ENCODE measurements at places on chromosomes 5 and 9.

- no peak for DNase-seq
These were observed 2.7 kb upstream of the CXXC5 start for GRCh38 chr5:139645430-139645871.

DNA sequence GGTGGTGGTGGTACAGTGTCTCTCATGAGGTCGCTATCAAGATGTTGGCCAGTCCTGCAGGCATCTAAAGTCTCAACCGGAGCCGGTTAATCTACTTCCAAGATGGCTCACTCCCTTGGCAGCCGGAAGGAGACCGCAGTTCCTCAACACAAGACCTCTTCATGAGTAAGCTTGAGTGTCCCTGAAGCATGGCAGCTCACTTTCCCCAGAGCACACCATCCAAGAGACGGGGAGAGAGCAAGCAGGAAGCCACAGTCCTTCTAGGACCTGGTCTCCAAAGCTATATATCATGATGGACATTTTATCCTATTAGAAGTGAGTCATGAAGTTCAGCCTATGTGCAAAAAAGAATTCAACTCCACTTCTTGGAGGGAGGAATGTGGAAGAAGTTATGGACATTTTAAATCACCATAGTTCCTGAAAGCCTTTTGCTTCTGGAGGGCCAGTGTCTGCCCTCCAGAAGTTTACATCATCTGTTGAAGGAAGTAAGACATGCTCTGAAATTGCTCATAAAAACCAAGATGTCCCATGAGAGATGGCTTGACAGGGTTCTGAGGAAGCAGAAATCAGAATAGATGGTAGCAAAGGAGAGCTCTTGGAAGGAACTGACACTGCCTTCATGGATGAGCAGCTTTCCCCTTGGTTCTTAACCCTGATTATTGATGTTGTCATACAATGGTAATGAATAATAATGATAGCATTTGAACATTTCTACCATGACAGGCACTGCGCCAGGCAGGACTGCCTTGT is 21.3 kb downstream of the GALNT10 start:
- DNase-seq = no peak

- no peak for DNase-seq
These were observed 365.9 kb downstream of the NFIB start for GRCh38 chr9:13948037-13948436.

- no peak for DNase-seq
These were observed 25.3 kb downstream of the NIPAL4 start for GRCh38 chr5:157485340-157485739.

DNA sequence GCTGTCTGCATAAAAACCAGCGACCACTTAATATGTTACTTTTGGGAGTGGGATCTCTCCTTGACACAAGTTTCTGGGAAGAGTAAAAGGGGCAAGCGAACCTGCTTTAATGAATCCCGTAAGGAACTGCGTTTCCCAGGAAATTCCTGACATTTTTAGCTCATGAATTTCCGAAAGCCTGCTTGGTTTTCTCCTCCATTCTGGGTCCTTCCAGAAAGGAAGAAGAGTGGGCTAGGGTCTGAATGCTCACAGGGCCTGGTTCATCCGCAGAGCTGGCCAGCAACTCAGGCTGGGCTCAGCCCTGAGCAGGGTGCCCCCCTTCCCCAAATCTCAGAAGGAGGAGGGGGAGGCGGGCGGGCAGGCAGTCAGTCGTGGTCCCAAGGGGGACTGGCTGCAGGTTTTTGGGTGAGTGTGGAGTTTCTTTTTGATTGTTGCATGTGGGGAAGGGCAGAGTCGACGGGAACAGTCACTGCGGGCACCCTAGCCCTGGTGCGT is 1.2 kb upstream of the PURA start:
- no peak for DNase-seq

- no peak for DNase-seq
These were observed 411.7 kb upstream of the ITGA1 start for GRCh38 chr5:52375969-52376368.

DNA sequence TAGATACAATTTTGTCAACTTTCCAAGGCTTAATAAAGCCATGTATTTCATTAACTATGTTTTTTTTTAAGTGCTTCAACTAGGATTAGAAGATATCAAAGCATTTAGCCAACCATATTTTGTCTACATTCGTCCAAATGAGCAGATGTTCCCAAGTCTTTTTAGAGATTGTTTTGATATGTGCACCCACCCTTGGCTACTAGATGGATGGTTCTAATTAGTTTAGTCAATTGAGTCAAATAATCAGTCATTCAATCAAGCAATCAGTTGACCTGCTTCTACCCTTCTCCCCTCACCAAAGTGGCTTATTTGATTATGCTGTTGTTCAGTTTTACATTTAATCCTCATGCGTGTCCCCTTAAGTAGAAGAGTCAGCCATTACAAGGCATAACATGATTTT is 319.5 kb upstream of the TNC start:
- DNase-seq = no peak

GRCh38 chr5:73655521-73656160 is 29.6 kb downstream of the ARHGEF28 start:
- DNase-seq = no peak

- DNase-seq = peak; percentile 54
These were observed 47.7 kb downstream of the HMCN2 start for GRCh38 chr9:130313103-130313858.

GRCh38 chr5:144438237-144438636 is 267.6 kb downstream of the KCTD16 start:
- DNase-seq = no peak

Data from NCI-H2029 treated with DMSO at 0.1 percent for 48 hours (cell line).